HS-5 (cell line): ENCODE measurements at places on chromosomes 6 and 20.

DNA sequence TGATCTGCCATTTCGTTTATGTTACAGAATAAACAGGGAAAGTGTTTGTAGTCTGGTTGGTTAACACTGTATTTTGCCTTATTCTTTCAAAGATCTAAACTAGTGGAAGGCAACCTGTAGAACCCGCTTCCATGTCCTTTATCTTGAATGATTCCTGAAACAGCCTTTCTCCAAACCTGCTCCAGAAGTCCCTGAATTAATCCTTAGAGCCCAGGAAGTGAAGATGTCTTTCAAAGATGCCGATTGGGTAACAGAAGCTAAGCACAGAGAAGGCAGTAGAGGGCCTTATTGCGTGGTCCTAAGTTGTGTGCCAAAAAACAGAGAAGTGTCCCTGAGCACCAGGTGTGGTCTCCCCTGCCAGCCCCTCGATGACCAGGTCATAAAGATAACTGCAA is 19.2 kb upstream of the ZSCAN16 start:
- no peak for DNase-seq

- DNase-seq, result no peak
Observed at GRCh38 chr6:137536104-137536773, 42.0 kb upstream of the OLIG3 start.

DNA sequence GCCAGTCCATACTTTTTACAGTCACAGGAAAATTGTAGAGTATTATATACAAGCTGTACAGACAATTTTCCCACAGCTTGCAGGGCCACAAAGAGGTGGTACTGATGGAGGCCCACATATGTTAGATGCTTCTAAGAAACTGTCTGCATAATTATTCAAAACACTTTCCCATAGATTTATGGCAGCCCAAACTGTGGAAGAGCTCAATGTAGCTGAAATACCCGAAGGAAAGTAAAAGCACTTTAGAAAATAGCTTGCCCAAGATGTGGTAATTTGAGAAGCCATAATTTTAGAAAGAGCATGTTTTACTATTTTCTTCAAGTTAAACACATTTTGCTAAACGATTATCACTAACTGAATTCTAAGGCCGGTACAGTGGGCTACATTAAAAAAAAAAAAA is 36.9 kb downstream of the GMDS start:
- DNase-seq, result no peak

- DNase-seq, result no peak
Observed at GRCh38 chr20:8431538-8432434, 299.7 kb downstream of the PLCB1 start.

DNA sequence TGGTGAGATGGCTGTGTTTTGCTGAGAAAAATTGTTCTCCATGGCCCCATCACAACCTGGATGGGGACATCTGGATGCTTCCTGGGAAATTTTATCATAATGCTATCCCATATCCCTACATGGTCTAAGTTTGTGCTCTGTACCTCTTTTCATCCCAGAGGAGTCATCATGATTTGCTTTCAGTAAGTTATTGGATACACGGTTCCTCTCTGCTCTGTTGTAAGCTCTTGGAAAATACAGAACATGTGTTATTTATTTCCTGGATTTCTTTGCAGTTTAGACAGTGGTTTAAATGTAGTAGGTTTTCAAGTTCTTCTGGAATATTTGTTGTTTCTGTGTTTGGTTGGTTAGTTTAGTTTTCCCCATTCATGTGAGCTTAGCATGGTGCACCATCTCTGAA is 129.2 kb upstream of the ECI2 start:
- DNase-seq, result no peak

- DNase-seq, result no peak
Observed at GRCh38 chr6:118284736-118285360, 263.2 kb upstream of the PLN start.

GRCh38 chr6:2876210-2877056 is 26.7 kb downstream of the SERPINB9 start:
- peak; percentile 80 for DNase-seq

DNA sequence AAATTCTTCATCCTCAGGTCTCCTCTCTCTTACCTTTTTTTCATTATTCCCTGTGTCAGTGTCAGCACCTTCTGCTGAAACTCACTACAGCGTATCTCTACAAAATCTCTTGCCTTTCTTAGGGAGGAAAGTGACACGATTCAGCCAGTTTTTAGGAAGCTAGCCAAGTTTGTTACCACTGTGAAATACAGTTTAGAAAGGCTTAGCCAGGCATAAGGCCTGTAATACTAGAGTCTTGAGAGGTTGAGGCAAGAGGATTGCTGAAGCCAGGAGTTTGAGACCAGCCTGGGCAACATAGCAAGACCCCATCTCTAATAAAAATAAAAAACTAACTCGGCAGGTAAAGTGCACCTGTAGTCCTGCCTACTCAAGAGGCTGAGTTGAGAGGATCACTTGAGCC is 16.7 kb downstream of the TAB2 start:
- no peak for DNase-seq

DNA sequence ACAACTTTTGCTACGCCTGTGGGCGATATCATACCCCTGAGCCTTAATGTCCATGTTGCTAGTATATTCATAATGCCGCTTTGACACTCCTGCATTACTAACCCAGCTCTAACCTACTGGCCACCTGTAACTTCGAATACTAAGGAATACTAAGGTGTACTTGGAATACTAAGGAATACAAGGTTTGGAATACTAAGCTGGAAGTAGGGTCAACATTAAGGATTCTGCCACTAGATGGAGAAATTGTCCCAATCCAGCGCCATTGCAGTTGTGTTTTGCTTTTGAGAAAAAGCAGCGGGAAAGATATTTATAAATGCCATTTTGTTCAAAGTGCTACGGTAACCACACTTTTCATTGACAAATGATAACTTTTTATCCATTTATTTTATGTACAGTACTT is 10.7 kb downstream of the TBXT start:
- no peak for DNase-seq

DNA sequence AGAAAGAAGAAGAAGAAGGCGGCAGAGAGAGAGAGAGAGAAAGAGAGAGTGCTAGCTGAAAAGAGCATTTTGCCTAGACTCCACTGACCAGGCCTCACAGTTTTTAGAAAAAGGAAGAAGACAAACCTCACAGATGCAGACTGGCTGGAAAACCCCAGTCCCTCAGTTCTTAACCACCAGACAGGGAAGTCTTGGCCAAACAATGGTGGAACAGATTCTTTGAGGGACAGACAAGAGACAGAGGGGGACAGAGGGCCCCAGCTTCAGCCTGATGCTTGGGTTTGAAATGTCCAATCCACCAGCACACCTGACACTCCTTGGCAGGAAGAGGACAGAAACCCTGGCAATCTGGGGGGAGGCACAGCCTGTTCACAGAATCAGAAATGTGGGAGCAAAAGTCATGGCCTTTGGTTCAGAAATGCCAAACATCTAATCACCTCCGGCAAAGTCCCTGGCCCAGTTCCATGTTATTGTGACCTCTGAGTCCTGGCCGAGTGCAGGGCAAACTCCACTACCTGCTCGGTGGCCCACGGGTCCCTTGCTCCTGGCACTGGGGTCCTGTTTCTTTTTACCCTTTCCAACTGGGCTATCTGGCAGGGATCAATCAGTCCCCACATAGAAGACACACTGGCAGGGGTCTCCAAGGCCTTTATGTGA is 235.2 kb downstream of the LY86 start:
- DNase-seq, result no peak
